ENCODE measurements at places on chromosomes 13 and 19.

DNA sequence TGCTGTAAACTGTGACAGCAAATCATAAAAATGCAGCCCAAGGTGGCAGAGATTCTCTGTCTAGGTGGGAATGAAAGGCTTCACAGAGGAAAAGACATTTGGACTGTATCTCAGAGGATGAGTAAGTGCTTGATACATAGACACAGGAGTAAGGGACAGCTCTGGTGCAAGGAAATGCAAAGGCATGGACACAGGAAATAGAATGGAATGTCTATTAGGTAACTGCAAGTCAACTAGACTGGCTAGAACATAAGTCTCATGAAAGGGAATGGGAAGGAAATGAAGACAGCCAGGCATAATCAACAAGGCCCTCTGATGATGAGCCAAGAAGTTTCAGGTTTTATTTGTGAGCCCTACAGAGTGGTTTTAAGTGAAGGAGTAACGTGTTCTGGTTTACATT, 321.7 kb downstream of the SUCLA2 start:
- no peak for DNase-seq

DNA sequence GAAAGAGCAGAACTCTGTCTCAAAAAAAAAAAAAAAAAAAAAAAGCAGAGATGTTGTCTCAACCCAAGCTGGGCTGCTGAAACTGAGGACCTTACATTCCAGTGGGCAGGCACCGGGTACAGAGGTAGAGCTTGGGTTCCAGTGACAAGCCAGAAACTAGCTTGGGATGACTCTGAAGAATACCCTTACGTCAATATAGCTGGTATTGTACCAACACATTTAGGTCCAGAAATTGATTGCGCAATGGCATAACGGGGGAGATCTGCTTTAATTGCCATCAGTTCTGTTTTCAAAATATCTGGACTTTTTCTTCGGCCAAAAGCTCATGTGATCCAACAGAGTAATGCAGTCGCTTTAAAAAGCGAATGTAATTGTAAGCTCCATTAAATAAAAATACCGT, 103.1 kb upstream of the UBL3 start:
- DNase-seq = no peak

- DNase-seq = no peak
Observed at GRCh38 chr13:106348075-106348840, 187.2 kb downstream of the EFNB2 start.

DNA sequence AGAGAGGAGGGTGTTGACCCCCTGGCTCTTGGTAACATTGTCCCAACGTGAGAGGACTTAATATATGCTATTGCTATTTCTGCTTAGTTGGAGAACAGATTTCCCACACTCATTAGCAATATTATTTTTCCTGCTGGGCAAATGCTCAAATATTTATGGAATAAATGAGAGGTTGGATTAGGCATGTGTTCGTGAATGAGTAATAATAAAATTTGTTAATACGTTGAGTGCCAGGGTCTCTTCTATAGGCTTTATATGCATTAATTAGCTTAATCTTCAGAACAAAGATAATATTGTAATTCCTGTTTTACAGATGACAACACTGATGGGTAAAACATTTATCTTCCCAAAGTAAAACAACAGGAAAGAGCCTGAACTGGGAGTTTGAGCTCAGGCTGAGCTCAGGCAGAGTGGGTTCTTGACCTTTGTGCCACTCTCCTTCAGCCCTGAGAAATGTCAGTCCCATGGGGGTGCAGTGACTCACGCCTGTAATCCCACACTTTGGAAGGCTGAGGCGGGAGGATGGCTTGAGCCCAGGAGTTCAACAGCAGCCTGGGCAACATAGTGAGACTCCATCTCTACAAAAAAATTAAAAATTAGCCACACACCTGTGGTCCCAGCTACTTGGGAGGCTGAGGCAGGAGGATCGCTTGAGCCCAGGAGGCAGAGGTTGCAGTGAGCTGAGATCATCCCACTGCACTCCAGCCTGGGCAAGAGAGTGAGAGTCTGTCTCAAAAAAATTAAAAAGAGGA, 1.2 kb downstream of the ZNF233 start:
- DNase-seq = no peak

GRCh38 chr13:45215392-45216077, 14.7 kb upstream of the KCTD4 start:
- DNase-seq = no peak

GRCh38 chr19:57815247-57816075, 748 bp upstream of the ZNF552 start:
- no peak for DNase-seq

DNA sequence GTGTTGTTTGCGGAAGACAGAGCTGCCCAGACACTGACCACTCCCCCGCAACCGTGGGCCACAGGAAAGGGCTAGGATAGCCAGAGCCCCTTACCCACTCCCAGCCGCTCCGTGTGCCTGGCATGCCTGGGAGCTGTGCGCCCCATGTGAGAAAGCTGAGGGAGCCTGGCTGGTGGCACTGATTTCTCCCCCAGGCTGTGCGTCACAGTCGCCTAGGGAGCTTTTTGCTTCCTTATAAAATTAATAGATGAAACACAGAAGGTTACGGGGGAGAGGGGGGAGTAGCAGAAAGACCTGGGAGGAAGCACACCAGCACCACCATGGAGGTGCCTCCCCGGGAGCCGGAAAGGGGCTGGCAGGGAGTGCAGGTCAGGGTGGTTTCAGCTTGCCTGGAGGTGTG, 24.7 kb downstream of the DPF1 start:
- no peak for DNase-seq

GRCh38 chr13:76879203-76879882, 6.9 kb downstream of the KCTD12 start:
- DNase-seq = no peak

DNA sequence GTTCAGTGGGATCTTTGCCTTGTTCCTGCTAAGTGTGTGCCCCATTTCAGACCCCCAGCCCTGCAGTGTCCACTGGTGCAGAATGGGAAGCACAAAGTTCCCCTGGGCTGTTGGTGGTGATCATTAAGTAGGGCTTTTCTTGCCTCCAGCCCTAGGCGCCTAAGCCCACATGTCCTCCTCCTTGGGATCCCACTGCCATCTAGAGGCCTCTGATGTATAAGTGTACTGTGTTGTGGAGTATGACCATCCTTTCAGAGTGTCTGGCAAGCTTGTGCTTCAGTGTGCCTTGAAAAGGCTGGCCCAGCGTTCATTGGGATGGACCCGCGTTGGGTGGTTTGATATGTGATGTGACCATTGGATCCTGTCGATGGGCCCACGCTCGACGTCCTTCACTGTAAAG, 71.2 kb downstream of the WASF3 start:
- no peak for DNase-seq

DNA sequence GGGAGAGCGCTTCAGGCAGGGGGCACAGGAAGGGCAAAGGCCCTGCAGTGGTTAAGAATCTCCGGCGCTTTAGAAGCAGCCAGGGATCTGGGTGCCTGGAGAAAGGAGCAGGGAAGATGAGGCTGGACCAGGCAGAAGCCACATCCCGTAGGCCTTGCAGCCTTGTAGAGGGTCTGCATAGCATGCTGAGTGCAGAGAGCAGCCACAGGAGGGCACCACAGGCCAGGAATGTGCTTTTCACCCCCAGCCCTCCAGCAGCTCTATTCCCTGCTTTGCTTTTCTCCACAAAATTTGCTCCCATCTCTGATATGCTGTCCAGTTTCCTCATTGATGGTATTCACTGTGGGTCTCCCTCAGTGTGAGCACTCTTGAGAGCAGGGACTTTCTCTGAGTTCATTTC, 5.7 kb downstream of the WDR62 start:
- DNase-seq = no peak

DNA sequence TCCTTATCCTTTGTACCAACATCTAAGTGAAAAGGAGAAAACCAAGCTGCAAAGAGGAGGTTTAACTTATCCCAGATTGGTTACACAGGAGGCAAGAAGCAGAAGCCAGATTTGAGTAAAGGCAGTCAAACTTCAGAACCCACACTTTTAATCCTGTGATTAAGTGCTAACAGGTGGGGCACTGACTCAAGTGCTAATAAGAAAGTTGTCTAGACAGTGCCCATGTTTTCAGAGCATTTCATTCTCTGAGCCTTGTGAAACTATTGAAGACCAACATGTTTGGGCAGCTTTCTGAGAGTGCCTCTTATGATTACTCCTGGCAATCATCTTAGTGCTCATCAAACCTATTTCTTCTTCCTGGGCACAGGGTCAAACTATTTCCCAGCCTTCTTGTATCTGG, 380.8 kb downstream of the KCNRG start:
- DNase-seq = no peak

- DNase-seq = no peak
Observed at GRCh38 chr13:110885966-110886869, 28.7 kb downstream of the ANKRD10 start.

- DNase-seq = no peak
Observed at GRCh38 chr13:60347174-60347573, 49.8 kb upstream of the TDRD3 start.

- no peak for DNase-seq
Observed at GRCh38 chr13:94534166-94534565, 54.7 kb upstream of the DCT start.
